ENCODE measurements at places on chromosomes 11 and 22. TPM values are rescaled to one million over a fixed set of nuclear protein-coding genes. Genes with fewer than 3 reads are reported as not detected.
A peak's percentile ranks its signal among the peaks of the same experiment; 100 is the strongest.

DNA sequence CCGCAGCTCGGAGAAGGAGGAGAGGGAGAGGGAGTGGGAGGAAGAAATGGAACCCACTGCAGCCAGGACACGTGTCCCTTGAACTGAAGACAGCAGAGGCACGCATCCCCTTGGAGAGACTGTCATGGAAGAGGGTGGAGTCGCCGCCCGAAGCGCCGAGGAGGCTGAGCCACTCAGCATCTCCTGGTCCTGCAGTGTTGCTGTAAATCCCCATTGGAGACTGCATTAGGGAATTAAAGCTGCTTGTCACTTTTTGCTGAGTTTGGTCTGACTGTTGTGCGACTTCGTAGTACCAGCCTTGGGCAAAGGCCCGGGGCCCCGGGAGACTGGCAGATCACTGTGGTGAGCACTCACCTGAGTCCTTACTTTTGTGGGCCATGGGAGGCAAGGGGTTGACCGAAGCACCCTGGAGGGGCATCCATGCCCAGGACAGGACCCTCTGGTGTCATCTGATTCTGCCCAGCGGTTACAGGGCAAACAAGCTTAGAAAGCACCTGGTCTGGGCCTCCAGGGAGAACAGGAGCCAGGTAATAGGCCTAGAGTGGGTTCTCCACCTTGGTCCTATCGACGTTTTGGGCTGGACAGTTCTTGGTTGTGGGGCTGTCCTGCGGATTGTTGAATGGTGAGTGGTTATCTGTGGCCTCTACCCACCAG is 797 bp downstream of the VPREB1 start:
- no peaks in the 10 kb centered on the region for H3K36me3 ChIP-seq
- DNase-seq = no peak
- peaks cover 24% of the 10 kb centered on the region for H3K27me3 ChIP-seq
- H3K4me3 ChIP-seq = no peak overlapping the region
- H3K4me1 ChIP-seq = no peaks in the 10 kb centered on the region

The MDK gene
- total RNA-seq = 9.1 TPM

- H3K36me3 ChIP-seq = no peaks in the 10 kb centered on the region
- no peaks in the 10 kb centered on the region for H3K27me3 ChIP-seq
- DNase-seq = no peak
- no peaks in the 10 kb centered on the region for H3K4me1 ChIP-seq
- H3K4me3 ChIP-seq = no peak overlapping the region
These were observed 157.7 kb downstream of the C11orf91 start for GRCh38 chr11:33542921-33543320.

DNA sequence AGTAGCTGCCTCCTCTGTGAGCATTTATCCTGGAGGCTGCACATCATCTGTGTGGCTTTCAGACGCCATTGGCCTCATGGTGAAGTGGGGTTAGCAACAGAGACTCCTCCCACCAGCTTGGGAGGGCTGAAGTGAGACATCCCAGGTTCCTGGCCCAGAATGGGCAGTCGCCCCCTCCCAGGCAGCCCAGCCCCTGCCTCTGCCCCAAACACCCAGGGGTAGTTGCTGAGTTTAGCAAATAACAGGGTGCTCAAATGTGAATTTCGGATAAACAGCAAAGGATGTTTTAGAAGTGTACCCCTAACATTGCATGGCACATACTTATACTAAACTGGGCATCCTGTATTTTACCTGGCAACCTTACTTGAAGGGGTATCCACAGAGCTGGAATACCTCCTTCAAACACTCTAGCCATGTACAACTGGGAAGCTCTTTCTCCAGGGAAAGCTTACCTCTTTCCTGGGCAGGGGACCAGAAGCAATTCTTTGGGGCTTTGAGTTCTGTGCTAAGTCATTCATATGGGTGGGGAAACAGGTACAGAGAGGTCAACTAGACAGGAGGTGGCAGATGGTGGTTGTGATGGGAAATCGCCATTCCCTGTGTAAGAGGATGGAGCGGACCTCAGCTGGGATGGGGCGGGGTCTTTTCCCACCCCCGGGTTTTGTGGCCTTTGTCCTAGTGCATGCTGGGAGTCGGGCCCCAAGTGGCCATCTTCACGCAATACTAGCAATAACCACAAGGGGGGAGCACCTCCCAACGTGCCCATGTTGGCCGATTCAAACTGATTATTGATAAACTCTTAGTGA is 19.3 kb downstream of the MTFP1 start:
- H3K36me3 ChIP-seq = no peaks in the 10 kb centered on the region
- H3K27me3 ChIP-seq = no peaks in the 10 kb centered on the region
- H3K4me3 ChIP-seq = no peak overlapping the region
- no peak overlapping the region for H3K27ac ChIP-seq

DNA sequence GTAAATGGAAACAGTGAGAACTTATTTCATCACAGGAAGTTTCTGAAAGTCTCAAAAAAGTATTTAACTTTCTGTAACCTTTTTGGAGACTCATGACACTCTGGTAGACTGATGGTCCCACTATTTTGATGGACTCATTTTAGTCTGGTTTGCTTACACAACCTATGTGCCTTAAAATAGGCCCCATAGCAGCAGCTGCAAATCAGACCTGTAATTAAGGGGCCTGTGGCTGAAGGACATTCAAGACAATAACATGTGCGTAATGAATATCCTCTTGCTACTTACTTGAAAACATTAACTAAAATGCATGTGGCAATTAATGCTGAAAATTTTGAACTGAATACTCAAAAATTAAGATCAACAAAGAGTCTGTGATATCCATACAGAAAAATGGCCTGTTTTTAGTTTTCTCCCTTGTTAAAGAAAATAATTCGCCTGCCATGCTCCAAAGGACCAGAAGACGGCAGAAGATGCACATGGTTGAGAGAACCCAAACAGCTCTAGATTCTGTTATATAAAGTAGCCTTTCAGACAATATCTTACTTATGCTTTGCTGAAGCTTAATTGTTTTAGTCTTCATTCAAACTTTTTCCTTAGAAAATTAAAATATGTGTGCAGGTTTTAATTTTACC is 568.5 kb downstream of the KCNA4 start:
- H3K27me3 ChIP-seq = no peaks in the 10 kb centered on the region
- H3K4me1 ChIP-seq = no peaks in the 10 kb centered on the region
- no peak for DNase-seq

The SCGB2A2 gene
- total RNA-seq = 1,077 TPM

GRCh38 chr22:27718186-27719035 is 83.1 kb downstream of the MN1 start:
- H3K4me3 ChIP-seq = peak overlapping the region; percentile 3
- DNase-seq = peak; percentile 90
- H3K27ac ChIP-seq = peak overlapping the region; percentile 91
- no peaks in the 10 kb centered on the region for H3K36me3 ChIP-seq
- no peaks in the 10 kb centered on the region for H3K27me3 ChIP-seq

The PRRG4 gene
- total RNA-seq = 36.8 TPM

DNA sequence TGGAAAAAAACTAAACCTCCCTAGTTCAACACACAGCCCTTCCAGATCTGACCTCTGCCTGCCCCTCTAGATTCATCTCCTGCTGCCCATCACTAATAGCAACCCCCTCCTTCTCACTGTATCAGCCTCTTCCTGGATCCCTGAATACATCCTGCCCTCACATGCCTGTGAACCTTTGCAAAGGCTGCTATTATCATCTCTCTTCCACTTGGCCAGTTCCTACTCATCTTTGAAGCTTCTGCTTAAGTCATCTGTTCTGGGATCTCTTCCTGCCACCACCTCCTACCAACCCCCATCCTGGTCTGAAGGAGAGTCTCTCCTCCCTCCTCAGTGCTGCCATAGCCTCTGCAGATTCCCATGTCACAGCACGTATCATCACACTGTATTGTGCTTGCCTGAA is 38.0 kb upstream of the AMOTL1 start:
- no peak for DNase-seq
- H3K4me1 ChIP-seq = peaks cover 13% of the 10 kb centered on the region
- H3K27ac ChIP-seq = no peak overlapping the region
- H3K36me3 ChIP-seq = no peaks in the 10 kb centered on the region

- peak overlapping the region; percentile 50 for H3K27ac ChIP-seq
- H3K4me3 ChIP-seq = no peak overlapping the region
- H3K36me3 ChIP-seq = no peaks in the 10 kb centered on the region
- no peaks in the 10 kb centered on the region for H3K27me3 ChIP-seq
- peaks cover 86% of the 10 kb centered on the region for H3K4me1 ChIP-seq
These were observed 50.6 kb downstream of the C11orf58 start for GRCh38 chr11:16789063-16789420.

The GGTLC2 gene
- not detected for total RNA-seq

The ALX4 gene
- 1.1 TPM for total RNA-seq

- no peak for DNase-seq
- H3K4me1 ChIP-seq = no peaks in the 10 kb centered on the region
- no peaks in the 10 kb centered on the region for H3K27me3 ChIP-seq
- no peak overlapping the region for H3K4me3 ChIP-seq
- H3K36me3 ChIP-seq = no peaks in the 10 kb centered on the region
These were observed 170.0 kb downstream of the LRRC4C start for GRCh38 chr11:41289408-41289807.

The FREY1 gene
- total RNA-seq = not detected

The ROBO3 gene
- total RNA-seq = 6.8 TPM

GRCh38 chr11:19259487-19260345 is 19.0 kb upstream of the E2F8 start:
- no peak overlapping the region for H3K4me3 ChIP-seq
- H3K4me1 ChIP-seq = peaks cover 4% of the 10 kb centered on the region
- H3K36me3 ChIP-seq = no peaks in the 10 kb centered on the region
- H3K27me3 ChIP-seq = no peaks in the 10 kb centered on the region

The OR51E2 gene
- not detected for total RNA-seq

The CYP2D6 gene
- 0.72 TPM for total RNA-seq

DNA sequence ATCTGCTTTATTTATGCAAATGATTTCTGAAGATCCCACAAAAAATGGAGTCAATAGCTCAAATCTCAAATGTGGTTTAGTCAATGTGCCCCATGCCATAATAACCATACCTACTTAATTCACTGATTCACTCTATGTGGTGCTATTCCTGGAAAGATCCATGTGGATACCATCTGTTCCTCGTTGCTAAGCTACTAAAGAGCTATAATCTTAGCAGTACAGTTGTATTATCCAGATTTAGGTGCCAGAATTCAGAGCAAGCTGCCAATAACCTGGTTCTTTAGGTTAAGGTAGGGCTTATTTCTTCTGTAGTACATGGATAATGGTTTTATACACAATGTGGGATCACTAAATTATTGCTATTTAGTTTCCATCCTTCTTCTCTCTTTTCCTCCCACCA is 974.7 kb upstream of the CCDC90B start:
- no peak overlapping the region for H3K4me3 ChIP-seq
- H3K27ac ChIP-seq = no peak overlapping the region
- H3K27me3 ChIP-seq = no peaks in the 10 kb centered on the region
- no peaks in the 10 kb centered on the region for H3K4me1 ChIP-seq

DNA sequence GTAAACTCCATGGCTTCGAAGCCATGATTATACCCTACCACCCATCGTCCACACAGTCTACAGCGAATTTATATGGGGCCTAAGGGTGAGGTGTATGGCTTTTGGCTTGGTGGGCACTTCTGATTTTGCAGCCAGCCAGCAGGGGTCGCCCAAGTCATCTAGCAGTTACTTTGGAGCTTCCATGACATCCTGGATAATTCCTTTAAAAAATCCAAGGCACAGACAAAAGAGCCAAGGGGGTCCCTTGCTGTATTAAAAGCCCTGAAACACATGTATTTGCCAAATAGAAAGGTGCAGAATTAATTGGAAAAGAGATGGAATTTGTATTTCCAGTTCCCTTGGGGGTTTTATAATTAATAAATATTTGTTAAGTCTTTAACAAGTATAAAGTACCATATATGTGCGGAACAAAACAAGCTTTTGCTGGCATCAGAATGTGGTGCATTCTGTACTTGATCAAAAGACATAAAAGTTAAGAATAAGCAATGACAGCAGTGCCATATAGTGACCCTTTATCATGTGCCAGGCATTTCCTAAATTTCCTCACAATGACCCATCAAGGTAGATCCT is 132.8 kb upstream of the PITPNB start:
- no peaks in the 10 kb centered on the region for H3K36me3 ChIP-seq
- H3K27me3 ChIP-seq = no peaks in the 10 kb centered on the region
- no peak overlapping the region for H3K4me3 ChIP-seq
- H3K4me1 ChIP-seq = peaks cover 6% of the 10 kb centered on the region
- no peak for DNase-seq
- H3K27ac ChIP-seq = no peak overlapping the region

The MPPED2 gene
- not detected for total RNA-seq

DNA sequence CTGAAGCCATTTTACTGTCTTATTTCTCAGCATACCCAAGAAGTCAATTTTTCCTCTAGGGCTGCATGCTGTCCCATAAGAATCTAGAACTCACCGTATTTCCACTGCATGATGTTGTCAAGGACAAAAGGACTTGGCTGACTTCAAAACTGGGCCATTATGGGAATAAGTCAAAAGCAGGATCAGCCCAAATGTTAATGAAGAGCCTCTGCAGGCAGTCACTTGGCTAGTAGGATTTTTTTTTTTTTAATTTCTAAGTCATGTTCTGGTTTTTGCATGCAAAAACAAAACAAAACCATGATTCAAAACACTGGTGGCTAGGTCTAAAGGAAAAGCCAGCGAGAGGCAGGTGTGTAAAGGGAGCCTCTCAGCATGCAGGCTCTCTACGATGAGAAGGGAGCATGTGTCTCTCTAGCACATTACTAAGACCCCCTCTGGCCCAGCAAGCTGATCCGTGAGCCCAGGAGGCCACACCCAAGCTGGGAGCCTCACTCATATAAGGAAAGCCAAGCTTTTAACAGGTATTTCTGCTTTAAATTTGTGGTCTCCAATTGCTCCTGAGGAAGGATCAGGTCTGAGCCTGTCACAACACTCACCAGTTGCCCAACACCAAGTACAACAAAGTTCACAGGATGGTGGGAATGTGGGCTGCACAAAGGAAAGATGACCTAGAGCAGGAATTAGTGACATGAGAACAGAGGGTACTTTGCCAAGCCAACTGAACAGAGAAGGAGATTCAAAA is 21.4 kb upstream of the STK33 start:
- H3K27ac ChIP-seq = no peak overlapping the region
- H3K27me3 ChIP-seq = no peaks in the 10 kb centered on the region
- H3K36me3 ChIP-seq = peaks cover 45% of the 10 kb centered on the region
- DNase-seq = no peak

GRCh38 chr11:128399251-128400121 is 187.9 kb downstream of the ETS1 start:
- H3K4me1 ChIP-seq = peaks cover 15% of the 10 kb centered on the region
- no peak overlapping the region for H3K4me3 ChIP-seq
- no peaks in the 10 kb centered on the region for H3K36me3 ChIP-seq
- H3K27me3 ChIP-seq = no peaks in the 10 kb centered on the region

- DNase-seq = no peak
- peaks cover 32% of the 10 kb centered on the region for H3K4me1 ChIP-seq
- no peak overlapping the region for H3K4me3 ChIP-seq
- H3K27ac ChIP-seq = peak overlapping the region; percentile 83
These were observed 39.3 kb upstream of the LINC01488 start for GRCh38 chr11:69442012-69442806.
